Endothelial cell (in vitro differentiated cells): ENCODE measurements at places on chromosomes 1 and 21.
A peak's percentile ranks its signal among the peaks of the same experiment; 100 is the strongest.

- DNase-seq: peak; percentile 69
Measured at GRCh38 chr1:921011-921837, 2.5 kb upstream of the SAMD11 start.

GRCh38 chr1:905071-905749 is 18.5 kb upstream of the SAMD11 start:
- DNase-seq: no peak

- DNase-seq: no peak
Measured at GRCh38 chr1:198088360-198089071, 68.3 kb upstream of the NEK7 start.

- DNase-seq: no peak
Measured at GRCh38 chr1:177950506-177950905, 19.4 kb downstream of the SEC16B start.

- DNase-seq: no peak
Measured at GRCh38 chr21:43316156-43316845, 110.6 kb downstream of the SIK1 start.

GRCh38 chr1:63487336-63488065 is 35.5 kb downstream of the ITGB3BP start:
- DNase-seq: no peak

- peak; percentile 93 for DNase-seq
Measured at GRCh38 chr1:6962478-6962995, 177.3 kb downstream of the CAMTA1 start.

GRCh38 chr21:39799178-39799577 is 54.2 kb downstream of the IGSF5 start:
- no peak for DNase-seq

DNA sequence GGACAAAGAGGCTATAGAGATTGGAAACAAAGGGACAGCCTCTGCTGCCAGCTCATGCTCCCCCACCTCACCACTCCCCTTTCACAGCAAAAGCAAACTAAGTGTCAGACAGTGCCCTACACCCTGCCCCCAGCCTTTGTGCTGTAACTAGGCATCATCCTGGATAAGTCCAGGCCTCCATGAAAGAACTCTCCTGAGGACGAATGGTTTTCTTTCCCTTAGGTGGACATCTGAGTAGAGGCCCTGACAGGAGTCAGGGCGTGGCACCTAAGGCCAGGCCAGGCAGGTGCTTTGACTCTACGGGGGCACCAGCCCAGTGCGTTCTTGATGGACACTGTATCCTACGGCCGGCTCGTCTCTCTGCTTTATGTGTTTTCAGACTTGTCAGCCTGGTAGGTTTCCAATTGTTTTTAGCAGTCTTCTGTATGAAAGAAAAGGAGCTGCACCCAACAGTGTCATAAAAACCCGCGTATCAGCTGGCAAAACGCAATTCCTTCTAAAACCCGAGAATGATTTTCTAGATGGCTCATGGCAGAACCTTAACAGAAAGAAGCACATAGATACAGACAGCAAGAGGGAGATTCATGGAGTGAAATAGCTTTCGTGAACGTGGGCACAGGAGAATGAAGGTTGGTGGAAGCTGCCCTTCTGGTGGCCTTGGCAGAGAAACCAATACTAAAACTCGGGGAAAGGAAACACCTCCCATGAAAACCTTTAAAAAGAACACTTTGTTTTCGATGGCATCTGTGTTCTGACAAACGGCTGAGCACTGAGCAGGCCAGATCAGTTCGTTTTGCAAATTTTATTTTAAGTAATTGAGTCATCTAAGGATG is 51.7 kb upstream of the AJAP1 start:
- DNase-seq: no peak

- DNase-seq: no peak
Measured at GRCh38 chr1:23026568-23026967, 7.3 kb downstream of the KDM1A start.

- no peak for DNase-seq
Measured at GRCh38 chr1:225156254-225156653, 226.8 kb downstream of the DNAH14 start.

DNA sequence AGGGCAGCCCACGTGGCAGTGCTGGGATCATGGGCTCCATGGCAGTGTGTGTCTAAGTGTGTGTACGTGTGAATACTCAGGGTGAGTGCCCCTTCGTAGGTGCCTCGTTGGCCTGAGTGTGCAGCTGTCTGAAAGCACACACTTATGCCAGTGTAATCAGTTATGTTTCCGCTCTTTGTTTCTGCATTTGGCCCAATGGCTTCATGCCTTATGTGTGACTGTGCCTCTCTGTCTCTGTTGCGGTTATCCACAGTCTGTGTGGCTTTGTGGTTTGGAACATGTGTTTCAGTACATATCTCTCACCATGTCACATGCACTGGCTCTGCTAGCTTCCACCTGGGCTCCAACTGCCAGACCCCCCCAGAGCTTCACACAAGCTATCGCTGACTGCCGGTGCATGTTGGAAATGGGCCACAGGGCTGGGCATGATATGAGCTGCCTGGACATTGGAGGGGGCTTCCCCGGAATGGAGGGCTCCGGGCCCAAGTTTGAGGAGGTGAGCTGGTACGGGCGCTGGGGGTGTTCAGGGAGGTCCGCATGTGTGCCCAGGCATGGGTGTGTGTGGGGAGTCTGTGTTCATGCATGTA is 70.3 kb upstream of the TINAGL1 start:
- no peak for DNase-seq

DNA sequence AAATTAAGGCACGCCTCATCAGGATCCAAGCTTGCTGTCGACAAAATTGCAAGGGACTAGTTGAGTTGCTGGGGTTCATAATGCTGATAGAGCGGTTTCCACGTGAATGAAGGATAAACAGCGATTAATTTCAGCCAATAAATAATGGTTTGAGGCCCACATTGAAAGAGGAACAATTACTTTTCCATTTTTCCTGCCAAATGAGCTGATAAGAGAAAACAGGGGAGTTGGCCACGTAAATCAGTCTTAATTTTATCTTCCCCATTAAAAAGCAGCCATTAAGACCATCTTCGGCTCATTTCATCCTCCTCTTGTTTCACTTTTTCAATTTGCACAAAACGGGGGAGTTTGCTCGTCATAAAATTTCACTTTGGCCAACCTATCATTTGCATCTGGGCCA is 235.5 kb upstream of the RRP15 start:
- no peak for DNase-seq

DNA sequence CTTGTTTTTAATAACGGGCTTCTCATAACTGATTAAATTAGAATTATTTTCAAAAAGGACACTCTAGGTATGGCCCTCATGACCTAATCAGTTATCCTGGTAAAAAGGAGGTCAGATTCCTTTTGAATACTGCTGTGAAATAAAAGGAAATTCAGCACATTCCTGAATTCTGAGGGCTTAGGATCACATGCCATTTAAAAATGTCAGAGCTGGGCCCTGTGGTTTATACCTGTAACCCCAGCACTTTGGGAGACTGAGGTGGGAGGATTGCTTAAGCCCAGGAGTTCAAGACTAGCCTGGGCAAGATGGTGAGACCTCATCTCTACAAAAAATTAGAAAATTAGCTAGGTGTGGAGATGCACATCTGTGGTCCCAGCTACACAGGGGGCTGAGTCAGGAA is 18.0 kb upstream of the RABGGTB start:
- no peak for DNase-seq

- no peak for DNase-seq
Measured at GRCh38 chr1:184050636-184051035, 894 bp upstream of the TSEN15 start.

DNA sequence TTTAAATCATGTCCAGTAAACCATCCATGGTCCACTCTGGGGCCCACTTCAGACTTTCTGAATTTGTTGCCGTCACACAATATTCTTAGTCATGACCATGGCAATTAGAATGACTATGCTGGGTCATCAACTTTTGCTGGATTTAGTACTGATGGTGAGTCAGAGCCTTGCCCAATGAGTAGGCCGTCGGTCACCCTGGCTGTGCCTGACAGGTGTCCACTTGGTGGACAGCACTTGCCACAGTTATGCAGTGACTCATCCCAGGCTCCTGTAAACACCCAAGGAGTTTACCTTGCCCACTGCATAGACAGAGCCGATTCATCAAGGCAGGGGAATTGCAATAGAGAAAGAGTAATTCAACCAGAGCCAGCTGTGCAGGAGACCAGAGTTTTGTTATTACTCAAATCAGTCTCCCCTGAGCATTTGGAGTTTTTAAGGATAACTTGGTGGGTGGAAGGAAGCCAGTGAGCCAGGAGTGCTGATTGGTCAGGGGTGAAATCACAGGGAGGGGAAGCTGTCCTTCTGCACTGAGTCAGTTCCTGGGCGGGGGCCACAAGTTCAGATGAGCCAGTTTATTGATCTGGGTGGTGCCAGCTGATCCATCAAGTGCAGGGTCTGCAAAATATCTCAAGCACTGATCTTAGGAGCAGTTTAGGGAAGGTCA is 333.8 kb downstream of the PTPRU start:
- DNase-seq: no peak

- no peak for DNase-seq
Measured at GRCh38 chr1:234240680-234241079, 132.6 kb upstream of the COA6 start.

DNA sequence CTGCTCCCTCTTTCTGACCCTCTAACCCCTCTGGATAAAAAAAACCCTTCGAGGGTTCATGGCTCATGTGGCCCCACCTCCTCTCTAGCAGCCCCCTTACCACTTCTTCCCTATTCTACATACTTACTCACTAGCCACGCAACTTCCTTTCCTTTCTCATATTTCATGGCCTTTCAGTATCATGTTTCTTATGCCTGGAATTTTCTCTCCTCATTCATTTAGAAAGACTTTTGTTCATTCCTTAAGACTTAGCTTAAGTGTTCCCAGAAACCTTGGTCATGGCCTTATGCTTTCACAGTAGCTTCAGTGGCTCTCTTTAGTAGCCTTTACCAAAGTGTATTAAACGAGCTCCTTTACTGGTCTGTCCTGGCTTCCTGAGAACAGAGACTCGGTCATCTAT is 6.1 kb downstream of the ACP6 start:
- no peak for DNase-seq

- no peak for DNase-seq
Measured at GRCh38 chr1:20233394-20233793, 47.1 kb upstream of the PLA2G2C start.

- no peak for DNase-seq
Measured at GRCh38 chr1:207115269-207115668, 11.2 kb downstream of the C4BPA start.

- peak; percentile 31 for DNase-seq
Measured at GRCh38 chr1:158527190-158527815, 26.9 kb downstream of the OR6Y1 start.

DNA sequence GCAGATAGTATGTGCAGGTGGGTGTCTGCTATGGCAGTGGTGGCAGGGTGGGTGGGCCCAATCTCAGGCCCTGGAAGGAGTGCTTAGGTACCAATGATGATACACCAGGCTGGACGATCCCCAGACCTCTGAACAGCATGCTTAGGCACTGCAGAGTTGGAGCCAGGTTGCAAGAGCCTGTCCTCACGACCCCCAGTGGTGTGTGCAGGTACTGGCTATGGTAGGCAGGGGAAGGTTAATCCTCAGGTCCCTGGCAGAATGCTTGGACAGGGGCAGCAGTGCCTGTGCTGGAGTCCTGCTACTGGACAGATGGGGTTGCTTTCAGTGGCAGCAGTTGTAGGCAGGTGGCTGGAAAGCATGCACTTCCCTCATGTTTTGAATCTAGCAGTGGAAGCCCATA is 100.5 kb upstream of the NEK7 start:
- peak; percentile 35 for DNase-seq

DNA sequence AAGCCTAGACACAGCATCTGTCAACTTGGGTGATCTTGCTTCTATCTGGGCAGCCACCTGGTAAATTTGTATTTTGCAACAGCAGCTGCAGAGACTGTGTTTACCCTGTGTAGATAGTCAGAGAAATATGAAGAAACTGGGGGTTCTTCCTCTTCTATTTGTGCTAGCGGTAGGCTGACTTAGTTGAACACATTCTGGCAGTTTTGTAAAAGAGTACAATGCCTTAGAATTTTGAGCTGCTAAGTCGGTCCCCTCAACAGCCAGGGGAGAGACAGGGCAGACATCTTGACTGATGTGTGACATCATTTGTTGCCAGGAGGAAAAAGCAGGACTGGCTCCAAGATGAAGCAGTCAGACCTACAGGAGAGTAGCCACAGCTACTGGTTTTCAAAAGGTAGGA is 53.7 kb downstream of the KCNJ6 start:
- DNase-seq: peak; percentile 22

DNA sequence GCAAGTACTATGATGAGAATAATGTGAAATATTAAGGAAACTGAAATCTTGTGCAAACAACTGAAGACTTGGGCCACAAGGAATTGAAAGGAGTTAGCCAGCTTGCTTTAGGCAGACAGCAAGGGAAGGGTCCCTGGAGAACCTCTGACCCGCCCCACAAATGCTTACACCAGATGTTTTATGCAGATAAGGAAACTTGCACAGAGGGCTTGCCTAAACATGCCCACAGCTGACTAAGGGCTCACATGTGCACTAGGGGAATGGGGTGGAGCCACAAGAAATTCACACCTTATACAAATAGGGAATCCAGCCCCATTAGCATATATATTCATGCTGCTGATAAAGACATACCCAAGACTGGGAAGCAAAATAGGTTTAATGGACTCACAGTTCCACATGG is 86.1 kb upstream of the CYYR1 start:
- no peak for DNase-seq

DNA sequence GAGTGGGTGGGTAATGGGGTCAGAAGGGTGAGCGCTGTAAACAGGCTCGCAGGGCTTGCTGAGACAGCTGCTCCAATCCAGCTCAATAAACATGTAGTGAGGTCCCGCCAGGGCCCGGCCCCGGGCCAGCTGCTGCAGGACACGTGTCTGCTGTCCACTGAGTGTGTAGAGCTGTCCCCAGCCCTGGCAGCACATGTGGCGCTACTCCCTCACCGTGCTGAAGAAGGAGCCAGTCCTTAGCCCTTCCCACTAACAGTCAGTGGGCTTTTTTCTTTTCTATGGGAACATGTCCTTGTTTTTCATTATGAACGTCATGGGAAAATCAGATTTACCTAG is 78.9 kb upstream of the C1orf174 start:
- DNase-seq: no peak

GRCh38 chr1:63294803-63295594 is 27.4 kb upstream of the FOXD3 start:
- no peak for DNase-seq

- DNase-seq: no peak
Measured at GRCh38 chr1:229152311-229152710, 118.6 kb upstream of the RAB4A start.

GRCh38 chr1:78825561-78825960 is 175.9 kb downstream of the IFI44 start:
- no peak for DNase-seq

DNA sequence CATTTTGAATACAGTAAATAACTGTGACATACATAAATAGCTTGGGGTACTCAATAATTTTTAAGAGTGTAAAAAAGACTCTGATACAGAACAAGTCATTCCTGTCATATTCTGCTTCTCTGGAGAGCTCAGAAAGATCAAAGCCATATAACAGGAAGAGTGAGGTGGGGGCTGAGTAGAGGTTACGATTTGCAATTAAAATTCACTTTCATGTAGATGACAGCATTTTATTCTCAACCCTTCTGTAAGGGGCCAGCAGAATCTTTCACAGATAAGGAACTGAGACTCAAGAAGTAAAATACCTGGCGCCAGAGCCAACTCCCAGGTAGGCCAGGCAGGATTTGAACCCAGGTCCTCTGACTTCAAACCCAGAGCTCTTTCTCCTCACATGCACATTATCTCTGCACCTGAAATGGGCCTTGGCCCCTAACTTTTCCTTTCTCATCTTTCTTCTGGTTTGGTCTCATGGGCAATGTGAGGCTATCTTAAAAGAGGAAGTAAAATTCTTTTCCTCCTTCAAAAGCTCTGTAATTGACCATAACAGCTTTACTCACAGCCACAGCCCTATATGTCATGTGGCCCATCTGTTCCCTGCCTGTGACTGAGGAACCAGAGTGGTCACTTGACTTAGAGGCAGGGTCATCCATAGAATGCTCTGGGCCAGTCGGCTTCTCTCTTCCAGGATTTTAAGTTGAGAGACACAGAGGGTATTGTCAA is 80.9 kb upstream of the SYT6 start:
- DNase-seq: no peak
